ENCODE measurements at places on chromosomes 2 and 18.

GRCh38 chr2:227824711-227825110, 11.1 kb downstream of the CCL20 start:
- no peak for DNase-seq

GRCh38 chr2:95025406-95026319, at the start of gene MAL:
MAL (plus strand) TSS chr2:95025708; CDS start chr2:95025793, 85 bp downstream.
- DNase-seq, result no peak

DNA sequence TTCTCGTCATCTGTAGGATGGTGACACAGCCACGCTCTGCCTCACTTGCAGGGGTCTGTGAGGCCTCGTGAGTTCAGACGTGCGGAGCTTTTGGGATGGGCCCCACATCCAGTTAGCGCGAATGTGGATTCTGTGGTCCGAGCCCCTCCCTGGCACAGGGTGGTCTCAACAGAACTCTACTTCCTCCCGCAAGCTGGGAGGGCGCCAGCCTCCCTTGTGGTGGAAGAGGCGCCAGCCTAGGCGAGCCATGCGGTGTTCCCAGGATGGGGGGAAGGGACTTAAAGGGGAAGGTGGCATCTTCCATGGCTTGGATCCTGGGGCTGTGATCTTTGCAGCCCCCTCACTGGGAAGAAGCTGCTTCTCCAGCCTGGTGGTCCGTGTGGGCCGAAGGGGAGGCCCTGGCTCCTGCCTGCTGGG, 1.4 kb downstream of the SNORC start:
- no peak for DNase-seq

- no peak for DNase-seq
Measured at GRCh38 chr2:165617741-165618481, 148.4 kb downstream of the CSRNP3 start.

DNA sequence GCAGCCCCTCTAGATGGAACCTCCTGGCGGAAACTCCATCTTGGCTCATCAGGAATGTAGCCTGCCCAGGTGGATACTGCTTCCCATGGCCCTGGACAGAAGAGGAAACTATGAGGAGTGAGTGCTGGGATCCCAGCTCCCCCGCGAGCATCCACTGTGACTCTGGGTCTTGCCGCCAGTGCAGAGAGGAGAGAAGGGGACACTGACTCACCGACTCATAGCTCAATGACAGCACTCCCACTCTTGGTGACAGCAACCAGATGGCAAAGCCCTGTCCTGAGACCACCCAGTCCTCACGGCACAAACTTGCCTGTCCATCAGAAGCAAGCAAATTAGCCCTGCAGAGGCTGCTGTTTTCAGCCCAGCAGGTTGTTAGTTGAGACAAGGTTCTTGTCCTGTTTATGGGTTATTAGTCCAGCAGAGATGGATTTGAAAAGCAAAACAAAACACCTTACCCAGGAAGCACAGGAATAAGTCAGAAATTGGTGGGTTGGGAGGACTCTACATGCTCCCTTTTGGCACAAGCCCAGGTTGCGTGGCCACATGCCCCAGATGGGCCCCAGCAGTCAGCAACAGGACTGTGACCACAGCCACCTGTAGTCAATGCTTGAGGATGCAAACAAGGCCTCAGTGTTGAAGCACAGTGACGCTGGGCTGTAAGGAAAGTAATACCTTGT, 111.5 kb upstream of the GLI2 start:
- no peak for DNase-seq

Data from NCI-H226 (cell line).